ENCODE measurements at places on chromosomes 2 and 18. TPM values are rescaled to one million over a fixed set of nuclear protein-coding genes. Genes with fewer than 3 reads are reported as not detected.

DNA sequence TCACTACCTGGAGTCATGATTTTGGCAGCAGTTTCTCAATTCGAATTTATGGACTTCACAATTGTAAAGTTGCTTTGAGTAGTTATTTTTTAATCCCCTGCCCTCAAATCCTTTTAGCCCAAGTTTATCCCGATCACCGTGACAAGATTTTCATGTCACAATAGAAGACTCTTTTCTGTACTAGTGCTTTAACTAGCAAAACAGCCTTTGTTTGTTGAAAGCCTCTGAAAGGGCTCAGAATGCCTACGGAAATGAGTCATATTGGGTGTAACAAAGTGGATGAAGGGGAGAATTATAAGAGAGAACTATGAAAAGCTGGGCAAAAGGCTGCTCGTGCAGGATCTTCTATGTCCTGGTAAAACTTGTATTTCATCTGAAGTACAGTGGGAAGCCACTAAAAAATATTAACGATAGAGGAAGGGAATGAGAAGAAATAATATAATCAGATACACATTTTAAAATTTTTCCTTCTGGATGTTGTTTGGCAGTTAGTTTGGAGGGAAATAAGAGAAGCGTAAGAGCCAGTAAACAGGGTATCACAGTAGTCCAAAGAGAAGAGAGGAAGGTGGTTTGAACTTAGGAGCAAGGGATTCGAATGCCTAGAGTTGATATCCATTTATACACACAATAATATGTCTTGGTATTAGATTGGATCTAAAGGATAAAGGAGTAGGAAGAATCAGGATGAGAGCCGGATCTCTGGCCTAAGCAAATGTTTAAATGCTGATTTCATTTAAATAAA lies 114.9 kb downstream of the GALNT13 start:
- DNase-seq: no peak

ICOS gene
- not detected for polyA plus RNA-seq

DNA sequence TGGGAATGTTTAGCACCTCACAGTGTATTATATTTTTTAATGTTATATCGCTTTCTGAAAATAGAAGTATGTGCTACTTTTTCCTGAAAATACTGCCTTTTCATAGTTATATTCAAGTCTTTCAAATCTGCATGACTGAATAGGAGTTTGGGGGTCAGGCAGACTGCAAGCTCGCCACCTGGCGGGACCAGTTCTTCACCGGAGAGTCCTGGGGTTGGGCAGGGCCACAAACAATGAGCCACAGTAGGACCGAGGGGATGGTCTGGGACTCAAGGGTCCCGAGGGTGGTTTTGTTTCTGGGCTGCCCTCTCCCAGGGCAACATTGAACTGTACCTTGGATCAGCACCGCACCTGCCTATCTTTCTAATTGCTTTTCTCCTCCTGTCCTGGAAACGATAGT lies 70.6 kb downstream of the VWA3B start:
- DNase-seq: no peak

DNA sequence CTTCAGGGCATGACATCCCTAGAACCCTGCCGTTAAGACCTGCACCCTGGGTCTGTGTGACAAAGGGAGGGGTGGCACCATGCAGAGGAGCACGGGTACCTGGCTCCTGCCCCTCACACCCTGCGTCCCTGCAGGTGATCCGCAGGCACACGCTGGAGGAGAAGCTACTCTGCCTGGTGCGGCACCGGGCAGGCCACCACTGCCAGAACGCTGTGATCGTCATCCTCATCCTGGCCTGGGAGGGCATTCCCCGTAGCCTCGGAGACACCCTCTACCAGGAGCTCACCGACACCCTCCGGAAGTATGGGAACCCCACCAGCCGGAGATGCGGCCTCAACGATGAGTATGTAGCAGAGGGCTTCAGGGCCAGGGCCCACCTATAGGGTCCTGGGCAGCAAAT lies 60.0 kb downstream of the BOLA3 start:
- no peak for DNase-seq

FAM228A gene
- polyA plus RNA-seq: 1.4 TPM

DNA sequence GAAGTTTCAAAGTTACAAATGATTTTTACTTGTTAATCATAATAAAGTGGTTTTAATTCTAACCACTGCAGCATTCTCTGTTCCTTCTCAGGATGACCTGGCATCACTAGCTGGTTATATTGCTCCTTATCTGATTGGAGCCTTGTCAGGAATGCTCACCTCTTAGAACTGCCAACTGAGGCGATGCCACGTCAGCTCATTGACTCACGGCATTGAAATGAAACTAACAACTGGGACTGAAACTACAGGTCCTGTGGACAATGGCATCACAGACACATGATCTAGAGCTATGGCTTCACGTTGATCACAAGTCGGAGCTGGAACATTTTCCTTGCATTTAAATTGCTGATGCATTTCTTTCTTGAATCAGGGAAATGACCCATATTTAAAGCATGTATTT lies 54.9 kb upstream of the MAP2 start:
- DNase-seq: no peak

GALNT3 gene
- polyA plus RNA-seq: 14.3 TPM

DNA sequence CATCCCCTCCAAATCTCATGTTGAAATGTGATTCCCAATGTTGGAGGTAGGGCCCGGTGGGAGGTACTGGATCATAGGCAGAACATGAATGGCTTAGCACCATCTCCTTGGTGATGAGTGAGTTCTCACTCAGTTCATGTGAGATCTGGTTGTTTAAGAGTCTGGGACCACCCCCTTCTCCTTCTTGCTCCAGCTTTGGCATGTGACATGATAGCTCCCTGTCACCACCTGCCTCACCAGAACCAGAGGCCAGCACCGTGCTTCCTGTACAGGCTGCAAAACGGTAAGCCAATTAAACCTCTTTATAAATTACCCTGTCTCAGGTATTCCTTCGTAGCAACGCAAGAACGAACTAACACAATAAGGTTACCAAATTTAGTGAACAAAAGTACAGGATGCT lies 95.4 kb downstream of the ZBTB7C start:
- no peak for DNase-seq

SPATA3 gene
- not detected for polyA plus RNA-seq
